ENCODE measurements at places on chromosomes 6 and 20. TPM values are rescaled to one million over a fixed set of nuclear protein-coding genes. Genes with fewer than 3 reads are reported as not detected.

The PSMB9 gene
- total RNA-seq, result 20.0 TPM

The PDE10A gene
- total RNA-seq, result 21.6 TPM

The TREML2 gene
- not detected for total RNA-seq

DNA sequence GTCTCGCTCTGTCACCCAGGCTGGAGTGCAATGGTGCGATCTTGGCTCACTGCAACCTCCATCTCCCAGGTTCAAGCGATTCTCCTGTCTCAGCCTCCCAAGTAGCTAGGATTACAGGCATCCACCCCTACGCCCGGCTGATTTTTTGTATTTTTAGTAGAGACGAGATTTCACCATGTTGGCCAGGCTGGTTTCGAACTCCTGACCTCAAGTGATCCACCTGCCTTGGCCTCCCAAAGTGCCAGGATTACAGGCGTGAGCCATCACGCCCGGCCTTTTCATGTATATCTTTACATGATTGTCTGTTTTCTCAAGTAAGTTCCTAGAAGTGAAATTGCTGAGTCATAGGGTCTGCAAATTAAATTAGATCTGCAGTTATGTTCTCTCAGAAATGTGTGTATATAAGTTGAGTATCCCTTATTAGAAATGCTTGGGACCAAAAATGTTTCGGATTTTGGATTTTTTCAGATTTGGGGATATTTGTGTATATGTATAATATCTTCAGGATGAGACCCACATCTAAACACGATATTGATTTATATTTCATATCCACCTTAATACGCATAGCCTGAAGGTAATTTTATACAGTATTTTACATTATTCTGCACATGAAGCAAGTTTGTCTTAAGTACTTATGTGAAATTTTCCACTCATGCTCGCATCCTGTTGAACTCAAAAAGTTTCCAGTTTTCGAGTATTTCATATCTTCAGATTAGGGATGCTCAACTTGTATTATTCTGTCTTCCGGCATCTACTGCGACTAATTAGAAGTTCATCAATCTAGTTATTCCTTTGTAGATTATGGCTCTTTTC is 40.4 kb downstream of the TAB2 start:
- no peak for DNase-seq

DNA sequence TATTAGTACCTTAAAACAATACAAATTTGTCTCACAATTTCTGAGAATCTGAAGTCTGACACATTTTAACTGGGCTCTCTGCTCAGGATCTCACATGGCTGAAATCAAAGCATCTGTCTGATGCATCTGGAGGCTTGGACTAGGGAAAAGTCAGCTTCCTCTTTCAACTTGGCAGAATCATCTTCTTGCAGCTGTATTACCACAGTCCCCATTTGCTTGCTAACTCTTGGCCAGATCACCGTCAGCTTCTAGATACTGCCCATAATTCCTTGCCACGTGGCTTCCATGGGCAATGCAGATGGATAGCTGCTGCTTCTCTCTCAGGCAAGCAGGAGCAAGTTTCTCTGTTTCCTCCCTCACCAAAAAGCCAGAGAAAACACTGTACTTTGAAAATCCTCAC is 1106.4 kb upstream of the CITED2 start:
- DNase-seq, result no peak

DNA sequence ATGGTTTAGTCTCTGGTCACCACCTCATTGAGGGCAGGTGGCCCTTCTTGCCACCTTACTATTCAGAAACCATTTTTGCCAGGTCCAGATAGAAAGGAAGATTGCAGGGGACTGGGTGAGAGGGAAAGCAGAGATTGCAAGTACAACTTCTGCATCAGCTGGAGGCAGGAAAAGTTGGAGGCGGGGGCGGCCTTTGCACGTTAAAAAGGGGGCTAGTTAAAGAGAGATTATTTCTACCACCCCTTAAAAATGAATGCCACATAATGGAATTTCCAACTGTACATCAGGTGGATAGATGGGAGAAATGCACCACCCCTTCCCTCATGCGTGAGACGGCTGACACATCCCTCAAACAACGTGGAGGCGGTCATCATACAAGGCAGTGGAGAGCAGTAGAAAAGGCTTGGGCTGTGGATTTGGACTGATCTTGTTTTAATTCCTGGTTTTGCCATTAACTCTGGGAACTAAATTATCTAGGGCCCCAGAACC is 95.4 kb upstream of the CNKSR3 start:
- no peak for DNase-seq

GRCh38 chr6:123263981-123264380 is 267.9 kb downstream of the CLVS2 start:
- no peak for DNase-seq

Measured in LHCN-M2 (cell line).